Activated T-cell treated with anti-CD3 and anti-CD28 coated beads for 1 hour (primary cell): ENCODE measurements at places on chromosomes 16 and 17.

DNA sequence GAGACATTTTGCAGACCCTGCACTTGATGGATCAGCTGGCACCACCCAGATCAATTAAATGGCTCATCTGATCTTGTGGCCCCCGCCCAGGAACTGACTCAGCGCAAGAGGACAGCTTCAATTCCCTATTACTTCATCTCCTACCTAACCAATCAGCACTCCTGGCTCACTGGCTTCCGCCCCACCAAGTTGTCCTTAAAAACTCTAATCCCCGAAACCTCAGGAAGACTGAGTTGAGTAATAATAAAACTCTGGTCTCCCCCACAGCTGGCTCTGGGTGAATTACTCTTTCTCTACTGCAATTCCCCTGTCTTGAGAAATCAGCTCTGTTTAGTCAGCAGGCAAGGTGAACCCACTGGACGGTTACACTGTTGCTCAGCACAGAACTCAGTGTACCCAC lies 23.6 kb downstream of the SPPL2C start:
- no peak for DNase-seq

DNA sequence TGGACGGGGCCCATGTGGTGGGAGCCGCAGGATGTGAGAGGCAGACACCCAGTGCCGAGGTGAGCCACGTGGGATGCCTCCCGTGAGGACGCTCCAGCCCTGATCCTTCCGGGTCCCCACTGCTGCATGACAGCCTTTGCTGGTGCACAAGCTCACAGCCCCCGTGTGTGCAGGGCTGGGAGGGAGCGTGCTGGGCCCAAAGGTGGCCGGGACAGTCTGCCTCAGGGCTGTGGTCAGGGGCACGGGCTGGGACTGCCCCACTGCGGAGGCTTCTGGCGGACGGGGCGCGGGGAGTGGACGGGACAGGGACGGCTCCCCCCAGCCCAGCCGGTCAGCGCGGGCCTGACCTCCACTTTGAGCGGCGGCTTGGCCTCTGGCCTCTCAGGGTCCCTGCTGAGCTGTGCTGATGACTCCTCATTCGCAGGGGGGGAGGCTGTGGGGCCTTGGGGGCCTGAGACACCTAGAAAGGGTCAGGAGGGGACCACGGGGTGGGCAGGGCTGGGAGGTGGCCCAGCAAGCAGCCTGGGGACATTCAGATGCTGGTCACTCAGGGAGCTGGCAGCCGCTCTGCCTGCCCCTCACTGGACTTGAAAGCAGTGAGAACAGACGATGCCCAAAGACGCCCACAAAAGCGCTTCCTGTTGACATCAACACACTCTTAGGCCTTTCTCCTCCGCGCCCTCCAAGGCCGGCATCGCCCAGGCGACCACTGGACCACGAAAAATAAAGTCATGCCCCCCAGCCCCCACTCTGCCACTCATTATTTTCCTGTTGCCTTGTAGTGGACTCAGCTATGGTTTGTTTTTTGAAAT lies 9.3 kb upstream of the METRNL start:
- no peak for DNase-seq

DNA sequence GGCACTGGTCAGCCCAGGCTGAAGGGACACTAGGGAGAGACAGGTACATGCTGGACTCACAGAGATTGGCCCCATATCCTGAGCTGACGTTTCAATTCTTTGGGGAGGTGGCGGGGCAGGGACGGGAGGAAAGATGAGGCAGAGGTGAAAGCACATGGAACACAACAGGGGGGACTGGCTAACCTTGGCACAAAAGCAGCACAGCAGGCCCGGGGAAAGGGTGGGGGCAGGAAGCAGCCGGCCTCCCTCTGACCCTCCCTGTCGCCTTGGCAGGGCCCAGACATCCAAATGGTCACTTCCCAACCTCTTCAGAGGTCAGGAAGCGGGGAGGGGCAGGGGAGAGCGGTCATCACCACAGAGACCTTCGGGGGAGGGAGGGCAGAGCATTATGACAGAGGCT lies 6.6 kb downstream of the VAT1 start:
- DNase-seq, result no peak

DNA sequence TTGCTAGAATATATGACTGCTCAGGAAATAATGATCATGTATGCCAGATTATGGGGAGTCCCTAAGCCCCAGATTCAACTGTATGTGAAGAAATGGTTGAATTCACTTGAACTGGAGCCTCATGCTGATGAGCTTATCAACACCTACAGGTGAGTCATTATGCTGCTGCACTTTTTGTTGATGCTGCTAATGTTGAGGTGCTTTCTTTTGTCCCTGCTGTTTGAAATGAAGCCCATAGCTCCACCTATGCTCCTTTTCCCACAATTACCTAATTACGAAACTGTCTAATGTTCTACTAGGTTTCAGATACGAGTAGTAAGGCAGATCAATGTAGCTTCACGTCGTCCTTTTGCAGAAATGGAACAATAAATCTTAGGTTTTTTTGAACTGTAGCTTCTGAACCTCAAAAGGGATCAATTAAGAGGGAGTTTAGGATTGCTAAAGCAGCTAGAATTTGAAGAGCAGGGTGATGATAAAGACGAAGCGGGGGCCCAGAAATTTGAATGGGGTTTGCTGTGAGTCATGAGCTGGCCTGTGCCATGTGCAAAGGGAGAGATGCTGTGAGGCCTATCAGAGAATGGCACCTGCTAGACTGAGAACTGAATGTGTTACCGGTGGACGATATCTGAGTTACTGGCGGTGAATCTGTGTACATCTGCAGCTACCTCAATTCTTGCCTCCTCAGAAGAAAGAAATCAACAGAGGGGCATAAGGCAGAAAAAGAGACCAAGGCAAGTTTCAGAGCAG lies 6.1 kb upstream of the UQCRC2 start:
- DNase-seq, result no peak

DNA sequence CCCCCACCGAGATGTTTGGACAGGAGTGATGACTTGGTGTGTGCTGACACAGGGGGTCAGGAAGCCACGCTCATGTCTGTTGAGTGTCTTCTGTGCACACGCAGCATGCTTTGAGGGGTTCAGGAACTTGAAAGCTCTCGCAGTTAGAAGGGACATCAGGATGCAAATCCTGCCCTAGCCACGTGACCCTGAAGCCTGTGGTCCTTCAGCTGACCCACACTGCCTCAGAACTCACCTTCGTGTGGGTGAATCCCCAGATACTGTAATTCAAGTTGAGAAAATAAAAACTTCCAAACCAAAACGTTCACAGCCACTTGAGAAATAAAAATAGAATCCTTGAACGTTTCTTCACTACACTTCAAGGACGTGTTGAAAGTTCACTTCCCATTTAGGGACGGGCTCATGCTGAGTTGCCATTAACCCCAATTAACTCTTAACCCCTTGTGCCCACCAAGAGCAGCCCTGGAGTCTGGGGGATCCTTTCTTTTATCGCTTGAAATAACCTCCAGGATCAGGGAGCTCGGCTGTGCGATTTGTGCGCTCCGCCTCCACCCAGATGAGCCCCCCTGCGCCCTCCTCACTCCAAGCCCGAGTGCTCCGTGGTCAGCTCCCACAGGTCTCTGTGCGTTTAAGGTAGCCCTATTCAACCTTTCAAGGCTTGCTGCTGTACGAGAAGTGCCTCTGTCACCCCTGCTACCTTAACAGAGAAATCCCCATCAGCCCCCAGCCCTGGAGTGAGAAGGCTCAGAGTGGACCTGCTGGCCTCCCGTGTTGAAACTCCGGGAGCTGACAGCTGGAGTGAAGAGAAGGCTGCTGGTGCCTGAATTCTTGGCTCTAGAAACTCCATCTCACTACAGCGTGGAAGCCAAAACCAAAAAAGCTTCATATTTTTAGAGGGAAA lies 36.2 kb upstream of the NAT9 start:
- DNase-seq, result no peak

GRCh38 chr17:17088541-17089525 lies 46.6 kb downstream of the MPRIP start:
- DNase-seq, result no peak

- DNase-seq, result no peak
These were observed 80.3 kb downstream of the TRIM37 start for GRCh38 chr17:59026176-59026939.

DNA sequence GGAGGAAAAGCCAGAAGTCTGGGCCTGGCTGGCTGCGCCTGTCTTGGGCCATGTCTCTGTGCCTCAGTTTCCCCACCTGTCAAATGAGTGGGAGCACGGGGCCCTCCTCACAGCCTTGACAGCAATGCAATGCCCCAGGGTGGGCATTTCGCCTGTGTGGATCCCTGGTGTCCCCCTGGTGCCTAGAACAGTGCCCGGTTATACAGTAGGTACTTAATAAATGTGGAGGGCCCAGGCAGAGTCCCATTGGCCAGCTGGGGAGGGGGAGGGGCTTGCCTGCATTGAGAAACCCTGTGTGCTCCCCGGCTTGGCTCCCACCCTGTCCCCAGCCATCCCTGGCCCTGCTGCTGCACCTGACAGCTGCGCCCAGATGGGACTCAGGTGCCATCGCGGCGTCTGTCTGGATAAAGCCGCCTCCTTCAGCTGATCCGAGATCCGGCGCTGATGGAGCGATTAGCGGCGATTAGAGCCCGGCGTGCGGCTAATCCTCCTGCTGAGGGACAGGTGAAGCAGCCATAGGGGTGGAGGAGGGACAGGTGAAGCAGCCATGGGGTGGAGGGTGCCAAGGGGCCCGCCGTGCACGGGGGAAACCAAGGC lies 12.4 kb downstream of the ZFPM1 start:
- no peak for DNase-seq

GRCh38 chr16:86956437-86956836 lies 360.8 kb downstream of the C16orf95 start:
- no peak for DNase-seq

DNA sequence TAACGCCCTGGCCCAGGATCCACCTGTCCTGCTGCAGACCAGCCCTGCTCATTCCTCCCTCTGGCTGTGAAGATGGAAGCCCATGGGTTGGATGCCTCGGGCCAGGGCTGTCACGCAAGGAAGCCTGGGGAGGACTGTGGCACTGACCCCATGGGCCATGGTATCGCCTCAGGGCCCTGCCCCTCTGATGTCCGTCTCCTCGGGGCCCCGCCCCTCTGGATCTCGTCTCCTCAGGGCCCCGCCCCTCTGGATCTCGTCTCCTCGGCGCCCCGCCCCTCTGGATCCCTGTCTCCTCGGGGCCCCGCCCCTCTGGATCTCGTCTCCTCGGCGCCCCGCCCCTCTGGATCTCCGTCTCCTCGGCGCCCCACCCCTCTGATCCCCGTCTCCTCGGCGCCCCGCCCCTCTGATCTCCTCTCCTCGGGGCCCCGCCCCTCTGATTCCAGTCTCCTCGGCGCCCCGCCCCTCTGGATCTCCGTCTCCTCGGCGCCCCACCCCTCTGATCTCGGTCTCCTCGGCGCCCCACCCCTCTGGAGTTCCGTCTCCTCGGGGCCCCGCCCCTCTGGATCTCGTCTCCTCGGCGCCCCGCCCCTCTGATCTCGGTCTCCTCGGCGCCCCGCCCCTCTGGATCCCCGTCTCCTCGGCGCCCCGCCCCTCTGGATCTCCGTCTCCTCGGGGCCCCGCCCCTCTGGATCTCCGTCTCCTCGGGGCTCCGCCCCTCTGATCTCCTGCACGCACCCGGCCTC lies 24.0 kb downstream of the METRNL start:
- no peak for DNase-seq

DNA sequence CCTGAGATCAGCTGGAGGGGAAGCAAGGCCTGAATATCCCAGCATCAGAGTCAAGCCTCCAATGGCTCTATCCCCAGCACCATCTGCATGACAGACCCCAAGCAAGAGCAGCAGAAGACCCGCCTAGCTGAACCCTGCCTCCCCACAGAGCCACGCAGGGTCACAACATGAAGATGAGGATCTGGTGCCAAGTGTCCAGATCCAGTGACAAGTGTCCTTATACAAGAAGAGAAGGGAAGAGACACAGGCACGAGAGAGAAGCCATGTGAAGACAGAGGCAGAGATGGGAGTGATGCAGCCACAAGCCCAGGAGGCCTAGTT lies 28.9 kb downstream of the TNFRSF13B start:
- DNase-seq, result no peak
